ENCODE measurements at places on chromosomes 12 and 14.

DNA sequence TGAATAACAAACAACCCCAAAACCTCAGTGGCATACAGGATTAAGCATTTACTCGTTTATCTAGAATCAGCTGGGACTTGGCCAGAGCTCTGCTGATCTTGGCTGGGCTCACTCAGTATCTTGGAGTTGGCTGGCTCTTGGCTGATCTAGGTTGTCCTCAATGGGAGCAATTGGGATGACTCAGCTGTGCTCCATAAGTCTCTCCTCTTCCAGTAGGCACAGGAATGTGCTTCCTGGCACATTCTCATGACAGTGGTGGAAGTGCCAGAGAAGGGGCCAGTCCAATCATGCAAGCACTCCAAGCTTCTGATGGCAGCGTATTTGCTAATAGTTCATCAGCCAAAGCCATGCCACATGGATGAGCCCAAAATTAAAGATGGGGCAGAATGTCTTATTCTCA is 41.7 kb upstream of the ANO4 start:
- no peak for DNase-seq

GRCh38 chr12:49537231-49537751 is 1.5 kb upstream of the KCNH3 start:
- no peak for DNase-seq

DNA sequence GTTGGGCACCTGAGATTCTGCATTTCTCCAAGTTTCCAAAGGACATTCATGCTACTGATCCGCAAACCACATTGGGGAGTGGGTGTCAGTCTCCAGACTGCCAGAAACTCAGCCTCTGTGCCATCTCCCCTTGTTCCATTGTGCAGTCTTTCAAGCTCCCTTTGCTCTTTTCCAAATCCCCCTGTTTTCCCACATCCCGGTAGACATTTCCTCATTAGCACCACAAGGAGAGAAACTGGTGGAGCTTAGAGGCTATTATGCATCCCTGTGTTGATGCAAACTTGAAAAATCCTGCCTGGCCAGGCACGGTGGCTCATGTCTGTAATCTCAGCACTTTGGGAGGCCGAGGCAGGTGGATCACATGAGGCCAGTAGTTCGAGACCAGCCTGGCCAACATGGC is 10.7 kb downstream of the CCDC63 start:
- DNase-seq, result no peak

DNA sequence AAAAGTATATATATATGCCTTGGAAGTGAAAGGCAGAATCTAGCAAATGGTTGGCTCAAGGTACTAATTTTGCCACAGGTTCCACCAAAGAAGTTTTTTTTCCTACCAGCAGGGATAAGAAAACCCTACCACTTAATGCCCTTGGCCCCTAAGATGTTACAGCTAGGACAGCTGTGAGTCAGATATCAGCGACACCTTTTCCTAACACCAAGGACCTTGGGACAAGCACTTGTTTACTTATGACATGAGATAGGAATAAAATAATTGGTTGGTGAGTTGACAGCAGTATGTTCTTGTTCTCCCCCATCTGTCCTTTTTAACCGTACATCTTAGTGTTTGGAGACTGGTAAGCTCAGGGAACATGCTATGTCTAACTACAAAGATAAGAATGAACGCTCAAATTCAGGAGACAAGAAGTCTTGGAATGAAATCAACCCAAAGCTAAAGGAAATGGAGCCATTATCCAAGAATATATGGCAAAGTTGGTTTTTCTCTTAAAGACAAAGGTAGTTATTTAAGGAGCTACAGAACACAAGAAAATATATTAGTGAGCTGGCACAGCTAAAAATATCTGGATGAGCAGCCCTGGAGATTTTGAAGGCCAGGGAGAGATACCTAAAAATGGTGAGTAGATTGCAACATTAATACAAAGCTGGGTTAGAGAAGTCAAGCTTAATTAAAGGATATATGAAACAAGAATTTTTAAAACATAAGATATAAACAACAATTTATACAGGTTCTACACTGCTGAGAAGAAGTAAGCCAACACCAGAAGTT is 126.8 kb downstream of the TMTC1 start:
- no peak for DNase-seq

DNA sequence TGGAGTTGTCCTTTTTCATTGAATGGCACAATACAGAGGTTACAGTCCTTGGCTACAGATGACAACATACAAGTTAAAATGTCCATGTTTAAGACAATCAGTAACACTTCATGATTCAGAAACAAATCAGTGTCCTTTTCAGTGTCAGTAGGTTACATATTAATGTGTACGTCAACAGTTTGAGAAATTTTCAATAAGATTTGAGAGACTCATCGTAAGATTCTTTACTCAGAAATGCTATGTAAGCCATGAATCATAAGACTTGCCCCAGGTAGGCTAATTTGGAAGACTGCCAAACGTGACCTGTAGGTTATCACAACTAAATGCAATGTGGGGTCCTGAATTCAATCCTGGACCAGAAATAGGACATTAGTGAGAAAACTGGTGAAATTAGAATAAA is 3.5 kb downstream of the RDH12 start:
- no peak for DNase-seq

GRCh38 chr14:61262082-61262481 is 19.1 kb downstream of the TMEM30B start:
- DNase-seq, result no peak

GRCh38 chr14:75435473-75435872 is 7.7 kb downstream of the JDP2 start:
- no peak for DNase-seq

DNA sequence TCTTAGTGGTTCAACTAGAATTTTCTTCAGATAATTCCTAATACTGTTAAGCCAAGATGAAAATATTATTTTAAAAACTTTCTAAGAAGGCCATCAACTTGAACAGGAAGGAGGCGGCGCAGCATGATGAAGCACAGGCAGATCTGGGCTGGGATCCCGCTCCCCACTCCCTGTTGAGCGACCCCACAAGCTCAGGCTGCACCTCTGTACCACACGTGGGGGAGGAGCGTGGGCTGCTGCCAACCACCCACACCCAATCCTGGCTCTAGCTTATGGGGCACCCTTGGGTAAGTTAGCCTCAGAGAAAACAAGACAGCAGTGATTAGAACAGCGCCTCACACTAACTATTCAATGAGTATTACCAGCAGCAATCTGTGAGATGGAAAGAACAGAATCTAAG is 6.0 kb downstream of the MTERF2 start:
- DNase-seq, result no peak

- DNase-seq, result no peak
Observed at GRCh38 chr14:75479770-75480600, 42.3 kb upstream of the BATF start.

GRCh38 chr14:101350021-101350420 is 211.3 kb upstream of the DIO3 start:
- no peak for DNase-seq

GRCh38 chr12:71641390-71641789 is 22.3 kb downstream of the ZFC3H1 start:
- DNase-seq, result no peak

DNA sequence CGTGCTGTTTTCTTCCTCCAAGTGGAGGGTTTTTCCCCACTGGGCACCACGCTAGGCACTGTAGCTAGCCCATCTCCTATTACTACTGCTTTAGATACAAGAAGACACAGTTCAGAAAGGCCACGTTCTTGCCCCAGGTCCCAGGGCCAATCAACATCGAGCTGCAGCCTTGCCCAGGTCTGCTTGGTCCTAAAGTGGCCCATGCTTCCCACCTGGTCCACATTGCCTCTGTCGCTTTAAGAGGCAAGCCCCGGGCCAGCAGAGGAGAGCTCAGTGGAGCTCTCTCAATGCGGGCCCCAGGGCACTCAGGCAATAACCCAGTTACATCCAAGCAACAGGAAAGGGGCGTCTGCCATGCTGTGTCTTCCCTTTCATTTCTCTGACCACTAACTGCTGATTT is 148.1 kb downstream of the CALM1 start:
- DNase-seq, result no peak

DNA sequence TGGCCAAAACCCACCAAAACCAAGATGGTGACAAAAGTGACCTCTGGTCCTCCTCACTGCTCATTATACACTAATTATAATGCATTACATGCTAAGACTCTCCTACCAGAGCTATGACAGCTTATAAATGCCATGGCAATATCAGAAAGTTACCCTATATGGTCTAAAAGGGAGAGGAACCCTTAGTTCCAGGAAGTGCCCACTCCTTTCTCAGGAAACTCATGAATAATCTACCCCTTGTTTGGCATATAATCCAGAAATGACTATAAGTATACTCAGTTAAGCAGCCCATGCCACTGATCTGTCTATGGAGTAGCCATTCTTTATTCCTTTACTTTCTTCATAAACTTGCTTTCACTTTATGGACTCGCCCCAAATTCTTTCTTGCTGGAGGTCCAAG is 43.0 kb upstream of the FUT8 start:
- DNase-seq, result no peak

- no peak for DNase-seq
Observed at GRCh38 chr14:23520899-23521533, 30.5 kb downstream of the ZFHX2 start.

GRCh38 chr12:54378796-54379397 is 5.6 kb downstream of the ZNF385A start:
- DNase-seq, result no peak

DNA sequence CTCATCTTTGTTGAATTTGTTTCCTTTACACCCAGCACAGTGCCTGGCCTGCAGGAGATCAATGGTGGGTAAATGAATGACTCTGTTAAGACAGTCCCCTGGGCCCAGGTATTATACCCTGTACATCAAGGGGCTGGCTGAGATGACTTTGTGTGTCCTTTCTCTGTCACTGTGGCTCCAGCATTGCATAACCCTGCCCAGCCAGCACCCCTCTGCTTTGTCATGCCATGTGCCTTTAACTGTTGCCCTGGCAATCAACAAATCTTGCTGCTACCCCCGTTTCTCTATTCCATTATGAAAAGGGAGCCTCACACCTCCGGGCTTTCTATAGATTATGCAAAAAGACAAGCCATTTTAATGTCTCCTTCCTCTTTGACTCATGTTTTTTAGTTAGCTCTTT is 7.6 kb upstream of the FLVCR2 start:
- no peak for DNase-seq

DNA sequence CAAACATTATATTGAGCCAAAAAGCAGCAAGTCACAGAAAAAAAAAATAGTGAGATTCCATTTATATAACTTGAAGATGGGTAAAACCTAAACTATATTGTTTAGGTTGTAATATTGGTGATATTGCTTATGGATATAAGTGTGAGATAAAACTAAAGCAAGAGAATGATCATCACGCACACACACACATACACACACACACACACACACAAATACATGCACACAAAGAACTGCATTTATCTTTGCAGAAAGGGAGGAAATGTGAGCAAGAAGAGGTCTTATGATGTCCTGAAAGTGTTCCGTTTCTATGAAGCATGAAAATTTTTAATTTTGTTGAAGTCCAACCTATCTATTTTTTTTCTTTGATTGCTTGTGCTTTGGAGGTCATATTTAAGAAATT is 16.4 kb upstream of the AMN1 start:
- no peak for DNase-seq

- no peak for DNase-seq
Observed at GRCh38 chr14:49159081-49159480, 427.1 kb downstream of the RPS29 start.

GRCh38 chr14:69317780-69318179 is 57.8 kb downstream of the GALNT16 start:
- no peak for DNase-seq

DNA sequence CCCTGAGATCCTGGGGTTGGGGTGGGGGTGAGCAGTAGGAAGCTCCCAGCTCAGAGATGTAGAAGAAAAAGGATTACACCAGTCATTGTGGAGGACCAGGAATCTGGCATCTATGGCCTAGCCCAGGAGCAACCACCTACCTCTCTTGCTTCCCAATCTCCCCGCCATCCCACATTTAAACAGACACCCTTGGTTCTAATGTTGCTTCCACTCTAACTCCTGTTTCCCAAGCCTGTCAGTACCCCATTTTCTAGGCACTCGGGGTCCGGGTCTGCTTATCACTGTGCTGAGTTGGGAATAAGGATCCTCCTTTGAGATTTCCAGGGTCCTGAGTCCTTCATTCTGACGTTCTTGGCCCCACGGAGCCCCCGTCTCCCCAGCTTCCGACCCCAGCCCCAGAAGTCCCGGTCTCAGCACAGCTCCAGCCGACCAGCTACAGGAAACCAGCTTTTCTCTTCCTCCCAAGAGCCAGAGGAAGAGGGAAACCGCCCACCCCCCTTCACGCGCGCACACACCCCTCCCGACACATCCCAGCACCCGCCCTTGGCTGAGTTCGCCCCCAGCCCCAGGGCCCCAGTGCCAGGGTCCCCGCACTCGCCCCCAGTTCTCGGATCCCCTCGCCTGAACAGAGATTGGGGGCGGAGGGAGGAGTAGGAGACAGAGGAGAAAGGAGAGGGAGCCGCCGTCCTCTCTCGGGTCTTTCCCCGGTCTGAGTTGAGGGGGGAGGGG is 1.2 kb downstream of the ITGA5 start:
- DNase-seq, result no peak

DNA sequence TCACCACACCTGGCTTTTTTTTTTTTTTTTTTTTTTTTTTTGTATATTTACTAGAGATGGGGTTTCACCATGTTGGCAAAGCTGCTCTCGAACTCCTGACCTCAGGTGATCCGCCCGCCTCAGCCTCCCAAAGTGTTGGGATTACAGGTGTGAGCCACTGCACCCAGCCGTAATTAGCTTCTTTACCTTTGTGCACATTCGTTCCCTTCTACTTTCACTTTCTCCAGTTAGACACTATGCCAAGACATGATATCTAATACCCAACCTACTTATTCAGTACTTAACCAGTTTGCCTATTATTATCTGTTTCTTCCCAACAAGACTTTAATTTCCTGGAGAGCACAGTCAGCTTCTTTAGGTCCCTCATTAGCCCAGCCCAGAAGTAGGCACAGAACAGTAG is 5.3 kb downstream of the STYK1 start:
- DNase-seq, result no peak

DNA sequence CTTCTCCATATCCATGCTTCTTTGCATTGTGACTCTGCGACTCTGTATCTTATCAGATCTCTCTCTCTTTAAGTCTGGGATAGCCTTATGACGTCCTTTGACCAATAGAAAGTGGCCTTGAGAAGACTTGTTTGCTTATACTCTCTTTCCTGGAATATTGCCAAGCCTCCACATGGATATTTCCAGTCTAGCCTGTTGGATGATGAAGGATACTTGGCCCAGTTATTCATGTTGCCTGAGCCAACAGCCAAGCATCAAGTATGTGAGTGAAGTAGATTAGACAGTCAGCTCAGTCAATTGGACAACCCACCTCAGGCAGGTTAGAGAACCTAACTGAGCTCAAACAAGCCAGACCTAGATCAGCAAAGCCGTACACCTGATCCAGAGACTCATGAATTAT is 864.2 kb upstream of the MGAT4C start:
- no peak for DNase-seq

GRCh38 chr14:32564596-32564995 is 235.5 kb downstream of the AKAP6 start:
- DNase-seq, result peak; percentile 45

Data from SK-N-MC (cell line).